ENCODE measurements at places on chromosomes 11 and 22.

- DNase-seq, result no peak
Observed at GRCh38 chr22:25908755-25909154, 166.8 kb downstream of the MYO18B start.

- DNase-seq, result no peak
Observed at GRCh38 chr11:120964857-120965256, 59.0 kb upstream of the TBCEL start.

DNA sequence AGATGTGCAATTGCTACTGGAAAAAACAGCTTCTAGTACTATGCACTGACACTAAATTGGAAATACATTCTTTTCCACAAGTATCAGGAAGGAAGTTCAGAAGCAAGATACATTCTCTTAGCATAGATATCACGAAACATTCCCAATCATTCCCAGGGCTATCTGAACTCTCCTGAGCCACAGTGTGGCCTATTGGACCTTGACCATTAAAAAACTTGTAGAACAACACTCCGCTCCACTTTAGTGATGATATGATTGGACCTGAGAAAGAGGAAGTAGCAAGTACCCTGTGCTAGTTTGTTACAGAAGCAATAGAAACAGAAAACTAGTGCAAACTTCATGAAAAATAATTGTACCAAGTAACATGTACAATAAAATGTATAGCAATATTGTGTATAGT lies 11.4 kb upstream of the OR5AK2 start:
- no peak for DNase-seq

DNA sequence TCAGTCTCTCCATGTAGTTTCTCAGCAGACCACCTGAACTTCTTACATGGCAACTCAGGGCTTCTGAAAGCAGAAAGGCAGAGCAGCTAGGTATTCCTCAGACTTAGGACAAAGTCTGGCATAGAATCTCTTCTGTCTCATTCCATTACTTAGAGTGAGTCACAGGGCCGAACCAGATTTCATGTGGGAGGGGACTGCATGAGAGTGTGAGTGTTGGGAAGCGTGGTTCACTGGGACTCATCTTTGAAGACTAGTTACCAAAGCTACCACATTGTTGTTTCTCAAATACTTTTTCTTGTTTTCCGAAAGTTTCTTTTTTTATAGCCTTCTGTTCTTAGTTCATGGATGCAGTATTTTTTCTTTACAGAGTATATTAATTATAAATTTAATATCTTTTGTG lies 36.1 kb upstream of the SCN3B start:
- no peak for DNase-seq

GRCh38 chr11:61460474-61460881 lies 30.6 kb downstream of the SDHAF2 start:
- no peak for DNase-seq

GRCh38 chr11:111674941-111675340 lies 72.7 kb downstream of the SIK2 start:
- no peak for DNase-seq

- DNase-seq, result no peak
Observed at GRCh38 chr11:5486003-5486402, 2.5 kb upstream of the OR52D1 start.

DNA sequence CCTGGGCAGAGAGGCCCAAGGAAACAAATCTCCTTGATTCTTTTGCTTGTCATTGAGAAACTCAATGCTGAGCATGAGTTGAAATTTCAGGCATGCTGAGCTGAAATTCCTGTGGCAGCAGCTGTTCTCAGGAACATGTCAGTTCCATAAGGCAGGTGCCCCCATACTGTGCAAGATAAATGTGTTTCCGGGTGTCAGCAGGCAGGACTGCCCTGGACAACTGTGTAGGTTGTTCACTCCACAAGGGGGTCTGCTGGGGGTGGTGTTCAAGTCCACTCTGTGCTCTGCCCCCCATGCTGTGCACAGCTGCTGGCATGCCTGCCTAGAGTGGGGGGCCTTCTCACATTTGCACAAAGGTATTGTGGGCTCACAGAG lies 133.7 kb downstream of the CTTN start:
- DNase-seq, result no peak

- DNase-seq, result no peak
Observed at GRCh38 chr22:23278883-23279675, 98.8 kb downstream of the BCR start.

DNA sequence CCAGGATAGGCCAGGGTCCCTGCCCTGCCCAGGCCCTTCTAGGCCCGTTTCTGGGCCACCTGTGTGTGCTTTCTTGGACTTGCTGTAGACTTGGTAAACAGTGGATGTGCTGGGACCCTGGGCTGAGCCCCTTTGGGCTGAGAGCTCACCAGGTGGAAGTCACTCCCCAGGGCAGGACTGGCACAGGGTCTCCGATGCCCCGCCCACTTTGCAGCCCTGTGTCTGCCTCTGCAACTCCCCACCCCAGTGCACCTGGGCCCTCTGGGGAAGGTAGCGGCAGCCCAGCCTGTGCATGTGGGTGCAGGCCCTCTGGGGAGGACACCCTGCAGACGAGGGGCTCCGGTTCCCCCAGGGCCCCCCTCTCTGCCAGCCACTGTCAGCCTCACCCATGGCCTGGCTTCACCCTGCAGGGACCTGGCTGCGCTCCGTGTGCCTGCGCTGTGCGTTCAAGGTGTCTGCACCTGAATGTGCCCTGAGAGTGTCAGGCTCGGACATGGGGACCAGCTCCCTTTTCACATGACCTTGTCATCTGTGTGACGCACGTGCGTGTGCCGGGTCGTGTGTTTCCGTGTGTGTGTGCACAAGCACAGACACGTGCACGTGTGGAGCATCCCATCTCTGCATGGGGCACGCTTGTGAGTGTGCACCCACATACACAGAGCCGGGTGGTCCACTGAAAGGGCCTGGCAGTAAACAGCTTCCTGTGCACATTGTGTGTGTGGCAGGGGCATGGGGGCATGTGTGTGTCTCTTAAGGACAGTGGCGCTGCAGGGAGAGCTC lies 118.5 kb downstream of the KCNQ1OT1 start:
- no peak for DNase-seq

GRCh38 chr22:19559324-19559811 lies 35.2 kb upstream of the CLDN5 start:
- no peak for DNase-seq

DNA sequence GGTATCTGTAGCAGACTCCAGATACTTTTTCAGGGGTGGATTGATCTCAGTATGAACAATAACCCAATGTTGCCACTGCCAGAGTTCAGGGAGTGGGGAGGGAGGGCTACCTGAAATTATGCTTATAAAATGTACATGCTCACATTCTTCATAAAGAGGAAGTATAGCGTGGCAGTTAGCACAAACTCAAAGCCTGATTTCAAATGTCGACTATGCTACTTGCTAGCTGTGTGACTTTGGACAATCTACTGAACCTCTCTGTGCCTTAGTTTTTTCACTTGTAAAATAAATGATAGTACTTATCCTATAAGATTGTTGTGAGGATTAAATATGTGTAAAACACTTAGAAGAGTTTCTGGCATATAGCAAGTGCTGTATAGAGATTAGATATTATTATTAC lies 26.5 kb upstream of the POU2AF1 start:
- no peak for DNase-seq

DNA sequence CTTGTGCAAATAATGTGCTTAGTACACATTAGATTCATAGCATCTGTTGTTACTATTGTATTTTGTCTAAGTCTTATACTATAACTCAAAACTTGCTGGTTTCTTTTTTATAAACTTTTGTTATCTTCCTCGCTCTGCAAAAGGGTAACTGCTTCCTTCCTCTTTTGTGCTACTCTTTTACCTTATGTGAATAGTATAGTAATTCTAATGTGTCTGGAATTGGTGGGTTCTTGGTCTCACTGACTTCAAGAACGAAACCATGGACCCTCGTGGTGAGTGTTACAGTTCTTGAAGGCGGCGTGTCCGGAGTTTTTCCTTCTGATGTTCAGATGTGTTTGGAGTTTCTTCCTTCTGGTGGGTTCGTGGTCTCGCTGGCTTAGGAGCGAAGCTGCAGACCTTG lies 563.1 kb upstream of the LUZP2 start:
- DNase-seq, result no peak

GRCh38 chr11:112297248-112297866 lies 36.7 kb upstream of the PLET1 start:
- no peak for DNase-seq

- DNase-seq, result no peak
Observed at GRCh38 chr11:31404614-31405013, 35.0 kb downstream of the DNAJC24 start.

DNA sequence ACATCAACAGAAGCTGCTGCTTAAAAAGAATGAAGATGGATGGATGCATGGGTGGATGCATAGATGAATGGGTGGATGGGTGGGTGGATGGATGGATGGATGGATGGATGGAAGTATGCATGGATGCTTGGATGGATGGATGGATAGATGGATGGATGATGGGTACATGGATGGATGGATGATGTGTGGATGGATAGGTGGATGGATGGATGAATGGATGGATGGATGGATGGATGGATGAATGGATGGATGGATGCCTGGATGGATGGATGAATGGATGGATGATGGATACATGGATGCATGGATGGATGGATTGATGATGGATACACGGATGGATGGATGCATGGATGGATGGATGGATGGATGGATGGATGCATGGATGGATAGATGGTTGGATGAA lies 110.8 kb downstream of the LDLRAD3 start:
- no peak for DNase-seq

DNA sequence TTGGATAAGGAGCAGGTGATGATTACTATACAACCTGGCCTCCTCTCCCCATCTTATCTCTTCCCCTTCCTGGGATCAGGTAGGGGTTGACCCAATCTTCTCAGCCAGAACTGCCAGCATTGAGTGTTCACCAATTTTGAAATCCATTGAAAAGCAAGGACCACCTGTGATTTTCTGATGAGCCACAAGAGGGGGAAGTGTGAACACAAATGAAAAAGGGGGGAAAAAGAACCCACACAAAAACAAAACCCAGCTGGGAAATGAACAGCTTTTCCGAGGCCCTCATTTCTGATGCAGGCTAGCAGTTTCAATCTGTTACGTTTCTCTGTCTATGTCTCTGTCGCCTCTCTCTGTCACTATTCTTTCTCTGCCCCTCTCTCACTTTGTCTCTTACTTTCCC lies 161.9 kb downstream of the INSC start:
- DNase-seq, result no peak

GRCh38 chr11:16392616-16393015 lies 36.3 kb upstream of the SOX6 start:
- no peak for DNase-seq

GRCh38 chr11:118837868-118838267 lies 45.8 kb upstream of the CXCR5 start:
- no peak for DNase-seq

GRCh38 chr11:43925063-43925931 lies 17.1 kb upstream of the C11orf96 start:
- no peak for DNase-seq

DNA sequence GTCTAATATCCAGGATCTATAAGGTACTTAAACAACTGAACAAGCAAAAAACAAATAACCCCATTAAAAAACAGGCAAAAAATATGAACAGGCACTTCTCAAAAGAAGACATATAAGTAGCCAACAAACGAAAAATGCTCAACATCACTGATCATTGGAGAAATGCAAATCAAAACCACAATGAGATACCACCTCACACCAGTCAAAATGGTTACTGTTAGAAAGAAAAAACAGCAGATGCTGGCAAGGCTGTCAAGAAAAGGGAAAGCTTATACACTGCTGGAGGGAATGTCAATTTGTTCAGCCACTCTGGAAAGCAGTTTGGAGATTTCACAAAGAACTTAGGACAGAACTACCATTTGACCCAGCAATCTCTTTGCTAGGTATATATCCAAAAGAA lies 30.6 kb upstream of the NOX4 start:
- no peak for DNase-seq

GRCh38 chr11:116078101-116078591 lies 573.9 kb upstream of the CADM1 start:
- DNase-seq, result no peak

DNA sequence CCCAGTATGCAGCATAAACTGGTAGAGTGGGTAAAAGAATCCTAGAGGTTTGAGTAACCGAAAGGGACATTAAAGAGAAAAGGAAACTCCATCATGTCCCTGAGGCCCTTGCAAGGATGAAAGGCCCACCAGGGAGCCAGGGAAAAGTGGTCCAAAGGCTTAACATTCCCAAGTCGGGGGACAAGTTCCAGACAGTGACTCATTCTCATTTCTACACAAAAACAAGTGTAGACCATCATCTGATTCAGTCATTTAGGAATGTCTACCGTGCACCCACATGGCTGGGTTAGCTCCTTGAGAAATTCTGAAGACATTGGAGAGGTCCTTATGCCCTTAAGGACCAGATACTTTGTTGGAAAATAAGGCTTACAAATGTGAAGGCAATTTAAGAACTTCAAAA lies 4.8 kb upstream of the NOX4 start:
- DNase-seq, result no peak

DNA sequence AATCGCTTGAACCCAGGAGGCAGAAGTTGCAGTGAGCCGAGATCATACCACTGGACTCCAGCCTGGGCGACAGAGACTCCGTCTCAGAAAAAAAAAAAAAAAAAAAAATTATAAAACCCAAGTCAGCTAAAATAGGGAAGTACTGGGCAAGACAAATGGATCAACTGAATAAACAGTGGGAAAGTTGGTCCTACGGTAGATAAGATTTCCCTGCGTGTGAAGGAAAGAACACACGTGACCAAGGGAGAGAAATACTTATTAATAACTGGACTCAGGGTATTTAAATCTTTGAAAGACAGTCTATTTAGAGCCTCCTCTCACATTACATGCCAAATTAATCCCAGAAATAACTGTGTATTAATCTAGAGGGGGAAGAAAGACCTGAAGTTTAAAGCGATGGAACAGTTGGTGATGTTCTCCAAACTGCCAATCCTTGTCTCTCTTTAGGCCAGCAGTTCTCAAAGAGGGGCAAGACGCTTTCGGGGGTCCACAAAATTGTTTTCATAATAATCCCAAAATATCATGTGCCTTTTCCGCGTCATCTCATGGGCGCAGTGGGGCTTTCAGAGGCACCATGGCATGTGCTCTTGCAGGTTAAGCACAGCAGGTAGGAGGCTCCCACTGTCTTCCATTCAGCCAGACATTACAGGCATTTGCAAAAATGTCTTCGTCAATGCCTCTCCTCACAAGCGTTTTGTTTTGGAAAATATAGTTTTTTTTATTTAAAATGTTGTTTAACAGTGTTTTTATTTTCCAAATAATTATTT lies 6.6 kb downstream of the RTL6 start:
- DNase-seq, result no peak

Data from thymus (tissue), 14 donors.